ENCODE measurements at places on chromosomes 1 and 21. TPM values are rescaled to one million over a fixed set of nuclear protein-coding genes. Genes with fewer than 3 reads are reported as not detected.

DNA sequence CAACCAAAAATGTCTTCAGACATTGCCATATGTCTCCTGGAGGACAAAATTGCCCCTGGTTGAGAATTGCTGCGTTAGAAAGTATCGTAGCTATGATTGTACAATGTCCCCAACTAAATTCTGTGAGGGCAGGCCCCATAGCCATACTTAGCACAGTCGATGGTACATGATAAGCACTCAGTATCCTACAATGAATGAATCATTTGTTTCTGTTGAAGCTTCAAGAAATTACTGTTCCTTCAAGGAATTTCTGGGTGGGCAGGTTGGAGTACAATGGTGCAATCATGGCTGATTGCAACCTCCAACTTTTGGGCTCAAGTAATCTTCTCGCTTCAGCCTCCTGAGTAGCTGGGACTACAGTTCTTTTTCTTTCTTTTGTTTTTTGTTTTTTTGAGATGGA is 4.7 kb downstream of the CAP1 start:
- DNase-seq = no peak

GRCh38 chr1:111541721-111542120 is 38.3 kb upstream of the ADORA3 start:
- DNase-seq = peak; percentile 9

The LRRC47 gene
- 34.2 TPM for total RNA-seq

DNA sequence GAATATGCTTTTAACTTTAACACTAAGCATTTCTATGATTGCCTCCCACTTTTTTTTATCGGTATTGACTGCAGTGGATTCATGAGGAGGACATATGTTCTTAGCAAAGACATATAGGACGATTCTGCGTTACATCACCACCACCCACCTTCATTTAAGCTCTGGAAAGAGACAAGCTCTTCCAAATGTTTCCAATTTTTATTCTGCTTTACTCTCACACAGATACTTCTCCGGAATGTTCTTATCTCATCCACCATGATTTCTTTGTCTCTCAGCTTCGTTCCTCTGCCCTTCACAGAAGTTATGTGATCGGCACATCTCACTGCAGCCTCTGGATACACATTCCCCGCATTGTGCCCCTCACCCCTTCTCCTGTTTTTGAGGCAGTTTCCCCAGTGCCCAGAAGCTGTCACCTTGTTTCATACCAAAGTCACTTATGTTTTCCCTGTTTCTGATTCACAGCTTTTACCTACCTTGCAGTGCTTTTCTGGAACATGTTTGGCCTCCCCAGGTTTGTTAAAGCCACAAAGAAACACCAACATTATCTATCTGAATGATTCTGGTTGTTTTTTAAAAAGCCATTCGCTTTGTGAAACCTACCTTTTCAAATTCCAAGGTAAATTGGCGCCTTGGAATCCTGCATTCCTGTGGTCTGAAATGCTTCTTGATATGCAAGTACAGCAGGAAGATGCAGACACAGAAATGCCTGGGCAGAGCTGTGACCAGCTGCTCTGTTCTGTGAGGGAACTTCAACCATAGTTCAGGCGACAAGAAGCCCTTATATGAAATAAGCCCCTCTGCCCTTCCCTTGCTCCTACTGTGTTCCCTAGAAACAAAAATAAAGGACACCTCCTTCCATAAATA is 1020.2 kb downstream of the TTLL7 start:
- DNase-seq = peak; percentile 53
